ENCODE measurements at places on chromosomes 12 and 14.
A peak's percentile ranks its signal among the peaks of the same experiment; 100 is the strongest.

DNA sequence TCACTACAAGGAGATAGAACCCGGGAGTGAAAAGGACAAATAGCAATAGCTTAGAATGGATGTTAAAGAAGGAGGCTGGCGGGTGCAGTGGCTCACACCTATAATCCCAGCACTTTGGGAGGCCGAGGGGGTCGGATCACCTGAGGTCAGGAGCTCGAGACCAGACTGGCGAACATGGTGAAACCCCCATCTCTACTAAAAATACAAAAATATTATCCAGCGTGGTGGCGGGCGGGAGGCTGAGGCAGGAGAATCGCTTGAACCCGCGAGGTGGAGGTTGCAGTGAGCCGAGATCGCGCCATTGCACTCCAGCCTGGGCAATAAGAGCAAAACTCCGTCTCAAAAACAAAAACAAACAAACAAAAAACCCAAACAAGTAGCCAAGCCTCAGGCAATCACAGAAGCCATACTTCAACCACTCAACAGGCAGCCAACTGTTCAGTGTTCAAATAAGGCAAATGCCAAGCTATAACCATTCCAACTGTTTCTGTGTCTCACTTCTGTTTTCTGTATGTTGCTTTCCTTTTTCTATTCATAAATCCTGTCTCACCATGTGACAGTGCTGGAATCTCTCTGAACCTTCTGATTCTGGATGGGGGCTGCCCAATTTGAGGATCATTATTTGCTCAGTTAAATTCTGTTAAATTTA lies 3.9 kb upstream of the SPTLC2 start:
- no peak for DNase-seq

- no peak for DNase-seq
Measured at GRCh38 chr12:78636231-78636855, 228.2 kb upstream of the SYT1 start.

- DNase-seq = no peak
Measured at GRCh38 chr12:24230061-24230701, 280.7 kb upstream of the SOX5 start.

DNA sequence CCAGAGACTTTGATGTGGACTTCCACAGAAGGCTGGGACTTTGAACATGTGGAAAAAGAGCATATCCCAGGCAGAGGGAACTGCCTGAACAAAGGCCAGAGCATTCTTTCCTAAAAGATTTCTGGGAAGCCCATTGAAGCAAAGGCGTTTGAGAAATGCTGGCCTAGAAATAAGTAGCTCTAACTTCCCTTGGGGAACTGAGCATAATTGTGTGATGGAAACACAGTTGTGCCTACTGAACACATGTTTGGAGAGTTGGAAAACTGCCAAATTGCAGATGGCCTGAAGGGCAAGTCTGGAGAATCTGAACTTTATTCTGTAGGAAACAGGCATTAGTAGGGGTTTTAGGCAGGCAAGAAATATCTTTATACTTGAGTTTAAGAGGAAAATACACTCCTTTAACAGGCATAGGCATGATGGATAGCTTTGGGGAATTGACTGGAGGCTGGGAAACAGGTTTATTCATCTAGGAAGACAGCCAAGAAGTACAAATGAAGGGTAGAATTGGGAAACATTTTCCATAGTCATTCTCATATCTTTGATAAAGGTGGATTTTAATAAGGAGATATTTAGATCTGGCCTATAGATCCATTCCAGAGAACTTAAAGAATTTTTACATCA lies 134.1 kb downstream of the TPH2 start:
- no peak for DNase-seq

GRCh38 chr12:52007158-52007921 lies 594 bp downstream of the TAMALIN start:
- peak; percentile 59 for DNase-seq

- DNase-seq = no peak
Measured at GRCh38 chr14:51079085-51079484, 15.8 kb downstream of the TRIM9 start.

DNA sequence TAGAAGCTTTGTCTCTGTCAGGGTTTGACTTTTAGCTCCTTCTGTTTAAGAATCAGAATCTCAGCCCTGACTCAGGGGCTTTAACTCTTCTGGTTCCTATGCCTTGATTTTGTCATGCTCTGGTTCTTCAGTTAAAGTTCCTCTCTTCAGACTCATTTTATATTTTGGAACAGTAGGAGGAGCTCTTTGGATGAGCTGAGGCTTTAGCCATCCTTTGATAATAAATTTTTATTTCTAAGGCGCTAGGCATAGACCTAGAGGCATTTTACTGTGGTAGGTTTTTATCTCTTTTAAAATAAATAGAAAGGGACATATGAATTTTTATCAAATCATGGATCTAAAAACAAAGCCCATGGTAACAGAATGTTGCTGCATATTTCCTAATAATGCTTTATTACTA lies 51.7 kb downstream of the ATP23 start:
- DNase-seq = no peak

- DNase-seq = no peak
Measured at GRCh38 chr14:102786768-102787167, 9.5 kb downstream of the TRAF3 start.

- DNase-seq = no peak
Measured at GRCh38 chr12:58357511-58357910, 416.1 kb downstream of the ATP23 start.

GRCh38 chr12:3751151-3752095 lies 1.5 kb downstream of the CRACR2A start:
- no peak for DNase-seq

Data from stimulated activated CD8-positive, alpha-beta memory T cell treated with anti-CD3 and anti-CD28 coated beads, Interleukin-4, amount 100 ng/mL, for 48 hours (primary cell).